ENCODE measurements at places on chromosomes 3 and 15.

DNA sequence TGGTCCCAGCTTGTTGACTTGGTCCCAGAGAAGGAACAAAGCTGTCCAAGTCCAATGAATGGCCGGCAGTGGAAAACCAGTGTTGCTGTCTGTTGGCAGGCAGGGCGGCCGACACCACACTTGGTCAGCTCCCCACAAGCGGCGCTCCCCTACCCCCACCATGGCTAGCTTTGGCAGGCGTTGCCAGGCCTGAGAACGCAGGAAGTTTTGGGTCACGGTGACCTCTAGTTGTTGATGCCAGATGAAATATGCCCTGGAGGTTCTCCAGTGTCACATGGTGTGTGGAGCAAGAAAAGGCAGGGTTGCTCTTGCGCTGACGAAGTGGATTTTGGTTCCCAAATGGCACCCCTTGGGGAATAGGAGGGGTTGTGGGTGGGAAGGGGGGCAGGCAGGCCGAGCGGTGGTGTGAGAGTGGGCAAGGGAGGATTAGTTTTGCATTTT lies 72.7 kb upstream of the TPRG1 start:
- no peak for DNase-seq

- DNase-seq = no peak
Observed at GRCh38 chr15:95972041-95972553, 358.4 kb upstream of the NR2F2 start.

GRCh38 chr3:169822983-169823382 lies 10.3 kb upstream of the LRRC34 start:
- DNase-seq = no peak

GRCh38 chr3:23202921-23203707 lies at the start of gene UBE2E2:
Gene UBE2E2, plus strand, starts transcription at chr3:23203327.
- DNase-seq = no peak

- DNase-seq = no peak
Observed at GRCh38 chr3:42647821-42648459, 5.6 kb upstream of the ZBTB47 start.

- DNase-seq = no peak
Observed at GRCh38 chr3:31892916-31893573, 88.0 kb downstream of the OSBPL10 start.

- DNase-seq = peak; percentile 64
Observed at GRCh38 chr15:38440353-38441129, 13.4 kb upstream of the FAM98B start.

DNA sequence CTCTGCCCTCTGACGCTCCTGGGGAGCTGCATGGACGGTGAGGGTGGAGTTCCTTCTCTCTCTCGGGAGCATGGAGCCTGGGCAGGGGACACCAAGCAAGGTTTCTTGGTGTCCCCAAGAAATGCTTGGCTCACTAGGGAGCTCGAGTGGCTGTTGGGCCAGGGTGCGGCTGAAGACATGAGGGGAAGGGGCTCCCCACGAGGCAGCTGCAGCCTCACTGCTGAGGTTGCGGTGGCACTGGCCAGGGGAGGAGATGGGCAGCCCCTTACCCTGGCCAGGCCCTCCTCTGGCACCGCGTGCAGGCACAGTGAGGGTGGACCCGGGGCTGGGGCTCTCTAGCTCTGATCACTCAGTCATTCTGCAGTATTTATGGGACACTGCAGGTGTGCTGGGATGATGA lies 43.5 kb upstream of the SLC41A3 start:
- DNase-seq = no peak

GRCh38 chr3:16803019-16803418 lies 81.7 kb upstream of the PLCL2 start:
- no peak for DNase-seq

GRCh38 chr3:119562307-119562961 lies 3.0 kb upstream of the CD80 start:
- DNase-seq = no peak

DNA sequence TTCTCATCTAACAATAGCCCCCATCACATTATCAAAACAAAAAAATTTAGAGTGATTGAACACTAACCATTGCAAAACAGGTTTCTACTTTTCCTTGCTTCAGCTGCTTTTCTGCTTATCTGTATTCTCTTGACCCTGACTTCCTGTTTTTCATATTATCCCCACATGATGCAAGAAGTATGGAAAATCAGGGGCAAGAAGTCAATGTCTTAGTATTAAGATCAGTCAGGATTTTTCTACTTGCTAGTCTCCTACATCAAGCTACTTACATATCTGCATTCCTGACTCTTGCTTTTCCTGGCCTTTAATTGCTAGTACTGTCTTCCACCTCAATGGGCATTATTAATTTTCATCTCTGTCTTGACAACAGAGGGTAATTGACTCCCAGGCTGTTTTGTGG lies 300.2 kb downstream of the OTOL1 start:
- DNase-seq = no peak

- no peak for DNase-seq
Observed at GRCh38 chr15:41980654-41981323, 8.4 kb upstream of the EHD4 start.

DNA sequence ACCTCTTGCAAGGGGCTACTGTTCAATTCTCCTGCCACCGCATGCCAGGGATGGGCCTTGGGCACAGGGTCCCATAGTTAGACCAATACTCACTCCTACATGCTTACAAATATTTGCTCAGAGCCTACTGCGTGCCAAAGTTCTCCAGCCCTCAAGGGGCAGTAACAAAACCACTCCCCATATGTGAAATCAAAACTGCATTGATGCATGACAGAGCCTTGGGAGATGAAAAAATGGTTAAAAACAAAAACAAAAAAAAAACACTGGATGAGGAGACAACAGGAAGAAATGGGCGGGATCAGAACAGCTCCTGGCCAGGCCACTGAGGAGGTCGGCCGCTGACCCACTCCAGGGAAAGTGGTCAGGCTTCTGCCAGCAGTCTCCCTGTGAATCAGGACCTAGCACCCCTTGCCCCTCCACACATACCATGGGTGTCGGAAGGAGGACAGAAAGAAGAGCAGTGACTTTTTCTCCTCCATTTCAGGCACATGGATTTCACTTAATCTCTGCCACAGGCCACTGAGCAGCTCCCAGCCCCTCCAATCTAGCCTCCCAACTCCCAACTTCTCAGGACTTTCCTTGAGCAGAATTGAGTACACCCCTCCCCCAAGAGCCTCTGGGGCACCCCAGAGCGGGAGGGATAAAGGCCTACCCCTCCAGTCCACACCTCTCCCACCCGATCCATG lies 2.8 kb downstream of the PLXNB1 start:
- DNase-seq = no peak

Measured in NCI-H2081 treated with DMSO at 0.1 percent for 48 hours (cell line).